ENCODE measurements at places on chromosomes 2 and 18.

DNA sequence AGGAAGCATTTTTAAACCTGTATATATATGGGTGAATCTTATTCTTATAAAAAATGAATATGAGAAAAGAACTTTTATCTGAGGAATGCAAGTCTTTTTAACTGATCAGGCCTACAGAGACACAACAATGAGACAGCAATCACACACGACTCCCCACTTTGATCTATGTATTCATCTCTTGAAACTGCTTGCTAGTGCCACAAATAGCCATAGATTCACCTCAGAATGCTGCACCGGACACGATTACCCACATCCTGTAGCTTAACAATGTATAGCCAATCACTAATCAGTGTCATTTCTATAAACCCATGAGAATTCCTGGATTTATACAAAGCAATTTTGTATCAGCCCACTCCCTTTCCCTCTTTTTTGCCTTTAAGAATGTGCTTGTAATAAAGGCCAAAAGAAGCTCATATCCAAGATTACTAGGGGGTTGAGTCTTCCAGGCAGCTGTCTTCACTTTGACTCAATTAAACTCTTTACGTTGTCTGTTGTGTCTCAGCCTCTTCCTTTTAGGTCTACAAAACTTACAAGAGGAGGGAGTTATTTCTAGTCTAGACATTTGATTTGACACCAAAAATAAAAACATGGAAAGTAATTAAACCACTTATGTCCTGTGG, 94.9 kb downstream of the MBD2 start:
- DNase-seq: no peak

- DNase-seq: no peak
Observed at GRCh38 chr18:11839556-11839955, 11.7 kb upstream of the CHMP1B start.

GRCh38 chr2:234125451-234126145, 75.1 kb downstream of the SPP2 start:
- no peak for DNase-seq

GRCh38 chr2:134621939-134622705, 96.7 kb downstream of the TMEM163 start:
- no peak for DNase-seq

DNA sequence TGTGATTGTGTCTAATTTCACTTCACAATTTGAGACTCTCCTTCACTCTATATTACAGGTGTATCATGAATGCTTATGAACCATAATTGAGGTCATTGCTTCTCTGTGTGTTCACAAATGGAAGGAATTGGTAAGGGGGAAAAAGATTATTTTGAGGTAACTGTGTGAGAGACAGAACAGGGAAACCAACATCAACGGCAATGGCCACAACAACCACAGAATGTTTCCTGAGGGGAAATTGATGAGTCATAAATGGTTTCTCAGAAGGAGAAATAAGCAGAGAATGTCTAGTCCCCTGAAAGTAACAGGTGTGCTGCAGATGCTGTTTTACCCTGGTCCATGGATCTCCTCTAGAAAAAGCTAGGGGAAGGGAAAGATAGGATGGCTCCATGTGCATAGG, 361.2 kb upstream of the GALNT5 start:
- DNase-seq: no peak

- no peak for DNase-seq
Observed at GRCh38 chr2:102367331-102367971, 11.9 kb downstream of the IL18R1 start.

DNA sequence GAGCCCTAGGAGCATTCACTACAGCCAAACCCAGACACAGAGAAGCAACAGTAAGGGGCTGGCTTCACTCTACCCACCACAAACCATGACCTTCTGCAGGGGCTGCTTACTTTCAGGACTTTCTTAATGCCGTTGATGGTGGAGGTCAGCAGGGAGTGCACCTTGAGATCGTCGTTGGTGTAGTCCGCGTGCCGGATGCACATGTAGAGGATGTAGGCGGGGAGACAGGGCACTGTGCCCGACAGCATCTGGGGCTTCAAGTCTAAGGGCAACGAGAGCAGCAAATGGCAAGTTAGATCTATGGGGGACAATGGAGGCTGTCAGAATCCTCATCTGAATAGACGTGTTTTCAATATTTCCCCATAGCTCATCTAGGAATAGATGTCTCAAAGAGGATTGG, 29.8 kb upstream of the ACAA2 start:
- DNase-seq: no peak

- no peak for DNase-seq
Observed at GRCh38 chr2:238167761-238168160, 9.0 kb downstream of the ERFE start.

GRCh38 chr2:120779781-120780283, 44.2 kb downstream of the GLI2 start:
- DNase-seq: peak; percentile 2

GRCh38 chr18:44654573-44654972, 26.1 kb upstream of the SETBP1 start:
- no peak for DNase-seq
